ENCODE measurements at places on chromosomes 2 and 18.

DNA sequence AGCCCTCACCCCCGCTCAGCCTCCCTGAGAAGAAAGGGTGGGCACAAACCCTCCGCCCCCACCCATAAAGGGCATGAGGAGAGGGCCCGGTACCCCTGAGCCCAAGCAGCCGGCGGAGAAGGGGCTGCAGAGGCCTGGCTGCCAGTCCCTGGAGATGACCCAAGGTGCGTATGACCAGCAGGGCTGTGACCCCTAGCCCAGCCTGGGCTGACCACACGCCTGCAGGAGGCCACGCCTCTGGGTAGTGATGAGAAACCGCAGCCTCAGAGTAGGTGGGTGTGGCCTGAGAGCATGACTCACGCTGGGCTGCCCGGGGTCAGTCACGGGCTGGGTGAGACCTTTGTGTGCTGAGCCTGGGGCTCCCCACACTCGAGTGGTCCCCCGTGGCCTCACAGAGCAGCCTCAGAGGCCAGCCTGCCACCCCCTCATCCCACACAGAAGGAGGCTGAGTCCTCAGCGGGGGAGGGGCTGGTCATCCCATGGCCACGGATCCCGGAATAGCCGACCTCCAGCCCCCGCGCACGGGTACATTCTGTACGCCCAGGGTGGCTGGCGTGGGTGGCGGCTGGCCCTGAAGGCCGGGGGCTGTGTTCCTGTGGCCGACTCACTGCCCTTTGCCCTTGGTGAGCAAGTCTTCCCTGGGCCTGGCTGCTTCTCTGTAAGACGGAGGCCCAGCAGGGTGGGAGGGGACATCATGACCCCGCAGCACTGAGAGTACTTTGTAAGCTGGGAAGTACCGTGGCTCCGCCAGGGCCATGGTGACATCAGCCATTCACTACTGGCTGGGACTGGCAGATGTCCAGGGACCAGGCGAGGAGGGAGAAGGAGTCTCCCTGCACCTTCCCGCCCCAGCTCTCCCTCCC is 110.8 kb upstream of the OTOS start:
- no peak for DNase-seq

GRCh38 chr18:50559752-50560680 is at the start of gene MAPK4:
Gene MAPK4, plus strand, starts transcription at chr18:50560087. Its CDS starts 103,872 bp downstream, at chr18:50663959.
- DNase-seq, result peak; percentile 12

- DNase-seq, result no peak
These were observed 78.2 kb downstream of the BCL11A start for GRCh38 chr2:60475123-60475830.

DNA sequence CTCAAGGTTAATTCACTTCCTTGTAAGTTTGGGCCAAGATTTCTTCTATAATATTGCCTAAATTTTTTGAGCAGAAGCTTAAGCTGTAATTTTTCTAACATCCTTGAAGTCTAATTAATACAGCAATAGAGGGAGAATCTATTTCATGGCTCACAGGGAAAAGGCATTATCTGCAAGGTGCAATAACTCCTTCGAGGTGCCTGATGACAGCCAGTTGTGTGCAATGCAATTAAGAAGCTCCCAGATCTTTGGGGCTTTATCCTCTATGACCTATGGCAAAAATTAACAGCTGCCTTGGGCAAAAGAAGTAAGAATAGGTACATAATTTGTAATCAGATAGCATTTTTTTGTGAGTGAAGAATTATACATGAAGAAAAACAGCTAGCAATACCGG is 554.6 kb upstream of the SALL3 start:
- DNase-seq, result no peak

DNA sequence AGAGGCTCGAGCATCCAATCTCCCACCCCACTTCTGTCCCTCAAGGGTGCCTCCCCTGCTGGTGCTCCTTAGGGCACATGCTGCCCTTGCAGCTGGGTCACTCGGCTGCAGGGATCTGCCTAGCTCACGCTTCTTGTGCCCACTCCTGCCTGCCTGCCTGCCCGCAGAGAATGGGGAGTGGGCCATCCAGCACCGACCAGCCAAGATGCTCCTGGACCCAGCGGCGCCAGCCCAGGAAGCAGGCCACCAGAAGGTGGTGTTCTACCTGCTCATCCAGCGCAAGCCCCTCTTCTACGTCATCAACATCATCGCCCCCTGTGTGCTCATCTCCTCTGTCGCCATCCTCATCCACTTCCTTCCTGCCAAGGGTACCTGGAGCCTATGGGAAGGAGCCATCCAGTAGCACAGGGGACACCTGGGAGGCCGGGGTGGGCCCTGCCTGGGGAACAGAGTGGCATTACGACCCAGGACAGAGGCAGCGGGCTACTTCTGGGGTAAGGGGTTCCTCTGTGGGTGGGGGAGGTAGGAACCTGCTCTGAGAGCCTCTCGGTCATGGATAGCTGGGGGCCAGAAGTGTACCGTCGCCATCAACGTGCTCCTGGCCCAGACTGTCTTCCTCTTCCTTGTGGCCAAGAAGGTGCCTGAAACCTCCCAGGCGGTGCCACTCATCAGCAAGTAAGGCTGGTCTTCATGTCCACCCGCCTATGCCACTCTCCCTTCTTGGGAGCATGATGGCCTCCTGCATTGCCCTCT is 3.4 kb downstream of the CHRNG start:
- no peak for DNase-seq

- DNase-seq, result no peak
These were observed 28.1 kb downstream of the FAP start for GRCh38 chr2:162215162-162215561.

GRCh38 chr2:36168115-36168514 is 187.5 kb upstream of the CRIM1 start:
- DNase-seq, result no peak

- no peak for DNase-seq
These were observed 101.2 kb downstream of the PXDN start for GRCh38 chr2:1642993-1643619.

DNA sequence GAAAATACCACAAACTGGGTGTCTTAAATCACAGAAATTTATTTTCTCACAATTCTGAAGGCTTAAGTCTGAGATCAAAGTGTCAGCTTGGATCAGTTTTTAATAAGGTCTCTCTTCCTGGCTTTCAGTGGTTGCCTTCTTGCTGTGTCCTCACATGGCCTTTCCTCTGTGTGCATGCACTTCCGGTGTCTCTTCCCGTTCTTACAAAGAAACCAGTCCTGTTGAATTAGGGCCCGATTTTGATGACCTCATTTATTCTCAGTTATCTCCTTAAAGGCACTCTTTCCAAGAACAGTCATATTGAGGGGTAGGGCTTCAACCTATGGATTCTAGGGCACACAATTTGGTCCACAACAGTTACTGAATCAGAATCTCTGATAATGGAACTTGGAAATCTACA is 5.4 kb upstream of the XIRP2 start:
- no peak for DNase-seq

DNA sequence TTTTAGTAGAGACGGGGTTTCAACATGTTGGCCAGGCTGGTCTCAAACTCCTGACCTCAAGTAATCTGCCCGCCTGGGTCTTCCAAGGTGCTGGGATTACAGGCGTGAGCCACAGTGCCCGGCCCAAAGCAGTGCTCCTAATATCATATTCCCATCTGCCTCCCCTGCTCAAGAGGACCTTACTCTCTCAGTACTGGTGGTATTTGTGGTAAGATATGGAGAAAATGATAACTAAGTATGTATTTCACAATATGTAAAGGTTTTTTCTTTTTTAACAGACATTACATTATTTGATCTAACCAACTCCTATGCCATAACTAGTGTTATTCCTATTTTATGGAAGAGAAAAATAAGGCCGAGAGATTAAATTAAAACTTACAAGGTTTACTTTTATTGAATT is 201.0 kb downstream of the CAMKMT start:
- no peak for DNase-seq

DNA sequence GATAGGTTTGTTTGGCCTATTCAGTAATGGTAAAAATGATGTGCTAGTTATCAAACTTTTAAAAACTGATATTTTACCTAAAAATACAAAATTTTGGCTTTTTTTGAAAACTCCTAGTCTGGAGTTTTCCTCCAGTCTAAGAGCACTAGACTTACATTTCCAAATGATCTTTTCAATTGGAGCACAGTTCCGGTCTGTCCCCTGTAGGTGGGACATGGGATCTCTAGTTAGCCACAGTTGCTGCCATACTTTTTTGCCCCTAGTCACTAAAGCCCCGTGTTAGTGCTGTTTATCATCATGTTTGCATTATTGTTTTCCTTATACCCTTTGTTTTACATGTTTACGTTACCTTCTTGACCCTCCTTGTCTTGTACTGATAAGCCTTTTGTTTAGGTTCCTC is 52.4 kb downstream of the RELCH start:
- no peak for DNase-seq

DNA sequence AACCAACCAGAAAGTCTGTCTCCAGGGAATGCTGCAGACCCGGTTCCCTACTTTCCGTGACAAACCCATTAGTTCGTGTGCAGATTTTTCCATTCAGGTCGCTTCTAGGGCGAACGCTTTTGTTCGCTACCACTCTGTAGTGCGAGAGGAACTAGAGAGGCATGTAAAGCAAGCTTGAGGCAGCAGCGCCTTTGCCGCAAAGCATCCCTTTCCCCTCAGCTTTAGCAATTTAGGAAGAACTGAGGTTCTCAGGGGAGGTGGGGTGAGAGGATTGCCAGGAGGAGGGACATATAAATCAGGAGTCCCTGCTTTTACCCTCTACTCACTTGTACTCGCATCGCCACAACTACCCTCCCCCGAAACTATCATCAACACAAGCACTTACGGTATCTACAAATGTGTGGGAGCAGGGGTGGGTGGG is 748 bp upstream of the ZNF804A start:
- no peak for DNase-seq

GRCh38 chr2:230865766-230866755 is 1.3 kb downstream of the ITM2C start:
- DNase-seq, result peak; percentile 56

GRCh38 chr2:127104881-127105655 is 1.9 kb downstream of the BIN1 start:
- no peak for DNase-seq

- DNase-seq, result peak; percentile 58
These were observed 79.2 kb upstream of the COL5A2 start for GRCh38 chr2:189258616-189259365.

DNA sequence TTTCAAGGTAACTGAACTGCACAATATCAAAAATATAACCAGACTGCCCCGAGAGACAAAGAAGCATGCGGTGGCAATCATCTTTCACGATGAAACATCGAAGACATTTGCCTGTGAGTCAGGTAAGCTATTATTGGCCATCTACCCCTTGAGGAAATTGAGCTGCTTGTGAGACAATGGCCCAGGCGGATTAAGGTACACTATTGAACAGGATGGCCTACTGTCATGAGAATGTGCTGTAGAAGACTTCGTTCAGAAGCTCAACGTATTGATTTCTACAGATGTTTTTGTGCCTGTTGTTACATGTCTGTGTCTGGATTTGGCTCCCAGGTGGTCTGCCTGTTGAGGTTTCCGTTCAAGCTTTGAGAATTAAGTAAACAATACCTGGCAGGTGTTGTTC is 198.7 kb downstream of the DOK6 start:
- DNase-seq, result no peak

GRCh38 chr2:186442885-186443284 is 43.2 kb upstream of the ZC3H15 start:
- no peak for DNase-seq

GRCh38 chr2:229810786-229811185 is 96.4 kb upstream of the DNER start:
- no peak for DNase-seq

- DNase-seq, result no peak
These were observed 1.2 kb downstream of the NEMP2 start for GRCh38 chr2:190533175-190533967.

DNA sequence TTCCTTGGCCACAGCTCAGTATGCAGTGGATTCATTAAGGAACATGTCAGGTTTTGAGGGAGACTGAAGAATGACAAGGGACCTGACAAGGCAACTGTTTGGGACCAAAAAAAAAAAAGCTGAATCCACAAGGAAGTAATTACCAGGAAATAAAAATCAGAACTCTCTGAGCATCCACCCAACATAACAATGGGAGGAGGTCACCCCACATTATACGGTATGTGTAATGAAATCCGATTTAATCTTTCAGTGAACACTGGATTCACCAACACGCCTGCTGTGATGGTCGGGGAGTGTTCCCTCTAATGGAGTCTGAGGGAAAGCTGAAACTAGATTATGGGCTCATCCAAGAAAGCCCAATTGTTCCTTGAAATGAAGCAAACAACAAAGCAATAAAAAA is 329.3 kb downstream of the ETAA1 start:
- DNase-seq, result no peak

GRCh38 chr2:208929139-208929864 is 494.5 kb upstream of the MAP2 start:
- no peak for DNase-seq

DNA sequence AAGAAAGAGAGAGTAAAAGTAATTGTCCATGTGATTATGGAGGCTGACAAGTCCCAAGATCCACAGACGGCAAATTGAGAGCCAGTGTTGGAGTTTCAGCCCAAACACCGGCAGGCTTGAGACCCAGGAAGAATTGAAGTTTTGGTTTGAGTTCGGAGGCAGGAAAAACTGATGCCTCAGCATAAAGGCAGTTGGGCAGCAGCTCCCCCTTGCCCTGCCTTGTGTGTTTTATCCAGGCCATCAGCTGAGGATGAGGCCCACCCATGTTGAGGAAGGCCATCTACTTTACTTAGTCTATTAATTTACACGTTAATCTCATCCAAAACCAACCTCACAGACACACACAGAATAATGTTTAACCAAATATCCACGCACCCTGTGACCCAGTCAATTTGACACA is 64.6 kb upstream of the SERPINE2 start:
- no peak for DNase-seq

- no peak for DNase-seq
These were observed 26.1 kb upstream of the SLC38A11 start for GRCh38 chr2:164981217-164981990.

GRCh38 chr2:14480906-14481305 is 151.6 kb upstream of the LRATD1 start:
- DNase-seq, result no peak

- peak; percentile 75 for DNase-seq
These were observed 195.4 kb upstream of the CWC22 start for GRCh38 chr2:180202467-180202951.

DNA sequence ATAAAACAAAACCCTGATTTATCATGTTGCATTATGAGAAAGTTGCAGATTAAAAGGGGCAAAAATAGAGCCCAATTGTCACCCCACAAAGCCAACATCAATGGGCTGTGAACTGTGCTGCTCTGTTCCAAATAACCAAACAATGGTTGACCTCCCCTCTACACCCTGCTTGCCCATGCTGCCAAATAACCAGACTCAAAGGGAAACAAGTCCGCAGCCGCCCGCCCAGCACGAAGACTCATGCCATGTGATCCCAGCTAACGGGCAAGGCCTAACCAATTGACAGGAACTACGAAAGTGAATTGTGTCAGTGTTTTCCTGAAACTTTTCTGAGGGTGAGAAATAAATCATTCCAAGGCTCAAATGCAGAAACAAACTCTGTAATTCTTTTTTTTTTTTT is 97.9 kb upstream of the RIOK3 start:
- no peak for DNase-seq

GRCh38 chr2:239222312-239222660 is 178.5 kb downstream of the HDAC4 start:
- DNase-seq, result no peak

DNA sequence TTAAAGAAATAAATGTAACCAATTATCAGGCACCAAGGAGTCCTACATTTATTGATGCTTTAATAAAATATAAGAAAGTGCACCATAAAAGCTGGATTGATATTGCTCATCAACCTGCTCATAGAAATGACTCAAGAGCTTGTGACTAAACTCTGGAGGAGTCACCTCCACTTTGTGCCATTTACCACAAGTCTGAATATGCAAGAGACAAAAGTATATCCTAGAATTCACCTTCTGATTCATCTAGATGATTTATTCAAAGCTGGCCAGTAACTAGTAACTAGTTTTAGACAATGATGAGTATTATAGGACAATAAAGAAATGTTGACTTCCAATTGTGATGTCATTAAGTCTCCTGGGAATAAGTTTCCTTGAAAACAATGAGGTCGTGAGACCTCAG is 146.0 kb upstream of the SOX11 start:
- DNase-seq, result no peak
